RKO (cell line): ENCODE measurements at places on chromosomes 11 and 22.

DNA sequence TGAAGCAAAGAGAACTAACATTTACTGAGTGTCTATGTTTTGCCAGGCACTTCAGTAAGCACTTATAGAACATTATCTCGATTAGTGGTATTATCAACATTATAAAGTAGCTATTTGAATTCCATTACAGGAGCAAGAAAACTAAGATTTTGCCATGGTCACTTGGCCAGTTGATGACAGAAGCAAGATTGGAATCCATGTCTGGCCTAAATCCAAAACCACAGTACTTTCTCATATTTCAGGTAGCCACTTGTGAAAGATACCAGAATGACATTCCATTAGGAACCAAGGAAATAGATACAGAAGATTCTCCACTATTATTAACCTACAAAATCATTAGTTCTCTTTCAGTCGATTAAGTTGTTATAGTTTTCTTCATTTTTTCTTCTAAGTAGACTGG is 691.0 kb upstream of the API5 start:
- no peak for DNase-seq

DNA sequence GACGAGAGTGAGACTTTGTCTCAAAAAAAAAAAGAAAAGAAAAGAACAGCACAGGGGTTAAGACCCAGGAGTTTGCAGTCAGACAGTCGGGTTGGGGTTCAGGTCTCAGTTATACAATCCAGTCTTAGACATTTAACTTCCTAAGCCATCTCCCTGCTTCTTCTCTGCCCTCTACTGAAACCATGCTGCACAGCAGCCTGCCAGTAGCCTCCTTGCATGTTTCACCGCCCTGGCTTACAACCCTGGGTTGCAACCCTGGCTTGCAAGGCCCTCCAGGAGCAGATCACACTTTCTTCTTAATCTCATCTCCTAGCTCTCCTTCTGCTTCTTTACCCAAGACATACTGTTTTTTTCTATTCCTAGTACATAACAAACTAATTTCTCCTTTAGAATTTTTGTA is 5.9 kb upstream of the B3GAT3 start:
- no peak for DNase-seq

GRCh38 chr22:26502688-26503561 is 9.3 kb downstream of the TFIP11 start:
- DNase-seq = no peak

DNA sequence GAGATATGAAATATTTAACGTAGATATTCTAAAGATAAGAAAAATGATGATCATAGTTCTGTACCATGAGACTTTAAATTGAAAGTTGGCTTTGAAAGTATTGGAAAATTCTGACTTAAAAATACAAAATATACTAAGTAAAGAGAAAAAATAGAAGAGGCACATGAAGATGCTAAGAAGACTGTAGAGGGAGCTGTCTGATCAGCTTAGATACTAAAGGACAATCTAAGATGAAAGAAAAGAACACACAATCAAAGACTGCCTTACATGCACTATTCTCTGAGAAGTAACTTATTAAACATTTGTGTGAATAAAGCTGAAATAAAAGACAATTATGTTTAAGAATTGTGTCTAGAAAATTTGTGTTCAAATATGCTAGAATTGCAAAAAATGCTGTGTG is 55.1 kb downstream of the RBMXL2 start:
- peak; percentile 46 for DNase-seq

GRCh38 chr11:58592760-58593472 is 14.1 kb downstream of the ZFP91 start:
- no peak for DNase-seq

- no peak for DNase-seq
Measured at GRCh38 chr11:114815176-114815575, 136.8 kb downstream of the NXPE2 start.

GRCh38 chr11:128156486-128156885 is 430.9 kb downstream of the ETS1 start:
- DNase-seq = no peak

DNA sequence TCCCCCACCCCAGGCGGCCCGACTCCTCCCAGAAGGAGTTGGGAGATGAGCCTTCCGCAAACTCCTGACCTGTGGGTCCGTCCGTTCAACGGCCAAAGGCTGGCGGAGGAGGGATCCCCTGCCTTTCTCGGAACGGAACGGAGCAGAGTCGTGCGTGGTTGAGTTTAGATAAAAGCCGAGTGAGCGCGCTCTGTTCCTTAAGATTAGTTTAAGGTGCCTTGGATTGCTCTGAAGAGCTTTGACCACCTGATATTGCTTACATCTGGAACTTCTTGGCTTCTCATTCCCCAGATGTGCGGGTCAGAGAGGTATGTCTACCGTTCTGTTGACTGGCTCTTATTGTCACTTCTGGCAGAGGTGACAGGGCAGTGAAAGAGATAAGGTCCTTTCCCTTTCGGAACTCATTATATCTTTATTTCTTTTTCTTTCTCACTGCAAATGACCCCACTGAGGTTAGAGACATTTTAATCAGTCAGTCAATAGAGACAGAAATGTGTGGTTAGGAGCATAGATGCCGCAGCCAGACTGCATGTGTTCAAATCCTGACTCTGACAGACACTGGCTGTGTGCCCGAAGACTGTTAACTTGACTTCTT is at the start of gene TRIM6:
Gene TRIM6 (plus strand): TSS at position 31 of the 595 bp plus-strand sequence. CDS start 261 bp downstream, at position 292.
- DNase-seq = no peak

GRCh38 chr11:57432149-57432561 is 5.2 kb upstream of the SLC43A3 start:
- DNase-seq = no peak

GRCh38 chr22:39169797-39170466 is 17.5 kb upstream of the CBX7 start:
- no peak for DNase-seq

DNA sequence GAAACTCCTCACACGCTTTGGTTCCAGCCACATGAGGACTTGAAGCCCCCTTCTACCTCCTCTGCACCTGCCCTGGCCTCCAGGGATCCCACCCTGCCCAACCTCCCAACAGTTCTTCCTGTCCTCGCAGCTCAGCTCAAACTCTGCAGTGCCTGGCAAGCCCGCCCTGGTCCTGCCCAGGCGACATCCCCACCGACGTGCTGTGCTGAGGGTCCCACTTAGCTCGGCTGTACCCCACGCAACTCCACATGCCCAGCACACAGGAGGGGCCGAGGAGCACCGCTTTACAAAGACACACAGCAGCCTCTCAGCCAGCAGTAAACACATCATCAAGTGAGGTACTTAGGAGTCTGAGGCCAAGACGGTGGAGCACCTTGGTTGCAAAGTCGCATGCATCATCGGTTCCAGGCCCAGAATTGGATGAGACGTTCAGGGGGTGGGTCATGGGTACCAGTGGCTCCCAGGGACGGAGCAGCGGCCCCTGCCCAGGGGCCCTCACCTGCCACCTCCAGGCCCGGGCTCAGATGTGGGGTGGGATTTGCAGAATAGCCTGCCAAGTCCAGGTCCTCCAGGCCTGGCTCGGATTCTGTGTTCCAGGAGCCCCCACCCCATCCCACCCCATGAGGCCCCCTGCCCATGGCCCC is 72.6 kb downstream of the CELSR1 start:
- DNase-seq = no peak

DNA sequence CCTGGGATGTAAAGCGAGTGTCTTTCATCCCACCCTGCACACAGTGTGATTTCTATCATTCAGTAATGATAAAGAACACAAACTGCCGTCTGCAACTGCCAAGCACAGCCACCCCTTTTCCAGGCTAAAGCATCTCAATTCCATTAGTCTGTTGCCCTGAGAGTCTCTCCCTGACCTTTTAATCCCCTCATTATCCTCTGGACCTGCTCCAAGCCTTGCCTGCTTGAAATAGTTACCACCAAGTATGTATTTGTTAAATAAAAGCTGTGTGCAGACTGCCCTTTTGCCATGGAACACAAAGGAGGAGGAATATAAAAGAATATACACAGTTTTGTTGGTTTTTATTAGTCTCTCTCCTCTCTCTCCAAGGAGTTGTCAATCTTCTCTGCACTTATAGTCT is 13.0 kb downstream of the GRAP2 start:
- DNase-seq = no peak

DNA sequence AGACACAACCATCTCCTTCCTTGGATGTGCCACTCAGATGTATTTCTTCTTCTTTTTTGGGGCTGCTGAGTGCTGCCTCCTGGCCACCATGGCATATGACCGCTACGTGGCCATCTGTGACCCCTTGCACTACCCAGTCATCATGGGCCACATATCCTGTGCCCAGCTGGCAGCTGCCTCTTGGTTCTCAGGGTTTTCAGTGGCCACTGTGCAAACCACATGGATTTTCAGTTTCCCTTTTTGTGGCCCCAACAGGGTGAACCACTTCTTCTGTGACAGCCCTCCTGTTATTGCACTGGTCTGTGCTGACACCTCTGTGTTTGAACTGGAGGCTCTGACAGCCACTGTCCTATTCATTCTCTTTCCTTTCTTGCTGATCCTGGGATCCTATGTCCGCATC is 489 bp downstream of the OR10A4 start:
- no peak for DNase-seq

DNA sequence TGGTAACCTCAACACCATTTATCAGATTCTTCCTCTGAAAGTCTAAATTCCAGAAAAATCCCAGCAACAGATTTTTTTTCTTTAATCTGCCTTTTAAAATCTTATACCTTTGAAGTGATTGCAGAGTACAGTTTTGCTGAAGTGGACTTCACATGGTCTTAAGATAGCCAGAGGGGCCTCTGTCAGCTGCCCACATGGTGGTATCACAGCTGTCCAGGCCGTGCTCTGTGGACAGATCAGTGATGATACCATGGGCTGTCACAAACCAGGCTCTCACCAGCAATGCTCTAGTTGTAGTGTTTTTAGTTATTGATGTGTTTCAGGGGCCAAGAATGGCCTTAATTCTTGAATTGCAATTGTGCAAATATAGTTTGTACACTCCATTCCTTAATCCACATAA is 44.0 kb downstream of the PARVA start:
- no peak for DNase-seq

DNA sequence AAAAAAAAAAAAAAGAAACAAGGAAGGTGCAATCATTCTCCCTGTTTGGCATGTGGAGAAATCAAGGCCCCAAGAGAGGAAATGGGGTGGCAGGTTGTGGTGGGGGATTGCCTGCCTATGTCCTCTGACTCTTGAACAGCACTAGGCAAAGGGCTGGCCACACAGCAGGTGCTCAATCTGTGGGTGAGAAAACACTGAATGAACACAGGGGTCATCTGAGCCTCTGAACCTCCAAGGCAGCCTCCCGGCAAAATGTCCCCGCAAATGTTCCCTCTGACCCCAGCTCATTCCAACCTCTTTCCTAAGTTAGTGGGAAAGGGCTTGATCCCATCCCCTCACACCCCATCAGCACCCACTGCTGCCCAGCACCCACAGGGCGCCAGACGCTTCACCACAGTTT is 4.6 kb downstream of the PLA2G6 start:
- no peak for DNase-seq

GRCh38 chr11:87639753-87640364 is 535.4 kb downstream of the RAB38 start:
- DNase-seq = no peak
